ENCODE measurements at places on chromosomes 6 and 20.
A peak's percentile ranks its signal among the peaks of the same experiment; 100 is the strongest.

DNA sequence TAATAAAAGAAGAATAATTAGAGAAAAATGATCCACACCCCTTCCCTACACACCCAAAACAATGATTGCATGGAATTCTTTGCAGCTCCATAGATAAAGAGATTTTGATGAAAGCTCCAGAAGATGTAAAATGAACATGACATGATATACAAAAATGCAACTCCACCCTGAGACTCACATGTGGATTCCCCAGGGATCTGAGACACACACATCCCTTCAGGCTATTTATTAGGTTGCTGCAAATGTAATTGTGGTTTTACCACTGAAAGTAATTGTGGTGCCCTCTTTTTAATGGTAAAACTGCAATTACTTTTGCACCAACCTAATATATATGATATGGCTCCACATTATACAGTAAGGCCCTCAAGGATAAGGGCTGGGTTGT lies 40.4 kb upstream of the TBC1D7 start:
- DNase-seq: no peak

GRCh38 chr6:107823047-107823557 lies 1.0 kb downstream of the SCML4 start:
- DNase-seq: peak; percentile 40

DNA sequence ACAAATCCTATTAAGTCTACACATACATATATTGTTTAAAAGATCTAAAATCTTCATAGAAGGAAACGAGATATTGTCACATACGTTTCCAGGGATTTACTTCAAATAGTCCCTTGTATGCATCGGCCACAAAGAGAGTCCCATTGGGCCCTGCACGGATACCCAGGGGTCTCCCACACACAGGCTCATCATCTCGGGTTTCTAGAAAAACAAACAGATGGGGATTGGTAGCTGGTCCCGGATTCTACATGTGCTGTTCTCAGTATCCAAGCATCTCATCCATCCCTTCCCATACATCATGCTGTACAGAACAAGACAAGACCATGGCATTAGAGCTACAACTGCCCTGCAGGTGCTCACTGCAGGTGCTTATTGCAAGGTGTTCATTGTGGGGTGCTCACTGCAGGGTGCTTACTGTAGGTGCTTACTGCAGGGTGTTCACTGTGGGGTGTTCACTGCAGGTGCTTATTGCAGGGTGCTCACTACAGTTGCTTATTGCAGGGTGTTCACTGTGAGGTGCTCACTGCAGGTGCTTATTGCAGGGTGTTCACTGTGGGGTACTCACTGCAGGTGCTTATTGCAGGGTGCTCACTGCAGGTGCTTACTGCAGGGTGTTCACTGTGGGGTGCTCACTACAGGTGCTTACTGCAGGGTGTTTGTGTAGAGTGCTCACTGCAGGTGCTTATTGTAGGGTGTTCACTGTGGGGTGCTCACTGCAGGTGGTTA lies 21.0 kb downstream of the APMAP start:
- no peak for DNase-seq

DNA sequence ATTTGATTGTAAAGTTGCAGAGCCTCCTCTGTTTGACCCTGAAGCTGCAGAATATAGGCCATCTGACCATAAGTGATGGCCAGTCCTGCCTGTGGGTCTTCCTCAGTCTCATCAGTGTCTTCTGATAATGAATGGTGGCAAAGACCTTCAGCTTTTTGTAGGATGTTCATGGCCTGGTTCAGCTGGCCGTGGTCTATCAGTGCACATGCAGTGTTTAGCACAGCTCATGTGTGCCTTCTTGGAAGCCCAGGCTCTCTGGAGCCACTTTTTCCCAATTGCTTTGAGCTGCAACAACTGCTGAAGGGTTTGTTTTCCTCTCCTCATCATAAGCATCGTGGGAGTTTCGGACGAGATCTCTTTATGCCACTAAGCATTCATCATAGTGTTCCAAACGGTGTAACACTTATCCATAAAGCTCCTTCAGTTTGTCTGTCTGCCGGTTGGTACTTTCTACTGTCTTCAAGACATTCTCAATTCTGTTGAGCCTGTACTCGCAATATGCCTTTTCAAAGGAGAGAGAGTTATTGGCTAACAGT lies 70.1 kb upstream of the TULP4 start:
- no peak for DNase-seq

GRCh38 chr6:106120006-106120405 lies 33.9 kb downstream of the PRDM1 start:
- DNase-seq: no peak
